ENCODE measurements at places on chromosomes 13 and 19.

GRCh38 chr19:48724796-48725753, 5.5 kb upstream of the MAMSTR start:
- peak; percentile 41 for DNase-seq

DNA sequence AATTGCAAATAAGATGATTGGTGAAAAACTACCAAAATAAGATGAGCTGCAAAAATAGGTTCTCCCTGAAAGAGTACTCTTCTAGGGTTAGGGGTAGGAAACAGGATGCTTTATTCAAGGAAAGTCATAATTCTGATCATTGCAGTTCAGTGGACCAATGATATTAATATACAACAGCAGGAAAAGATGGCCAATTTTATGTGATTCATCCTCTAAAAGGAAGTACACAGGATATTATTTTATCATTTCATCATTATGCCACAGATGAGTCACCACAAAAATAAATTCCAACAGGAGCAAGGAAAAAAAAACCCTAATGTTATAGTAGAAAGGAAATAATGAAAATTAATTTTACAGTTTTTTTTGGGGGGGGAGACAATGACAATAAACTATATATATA, 205.0 kb downstream of the NALCN start:
- peak; percentile 40 for DNase-seq

DNA sequence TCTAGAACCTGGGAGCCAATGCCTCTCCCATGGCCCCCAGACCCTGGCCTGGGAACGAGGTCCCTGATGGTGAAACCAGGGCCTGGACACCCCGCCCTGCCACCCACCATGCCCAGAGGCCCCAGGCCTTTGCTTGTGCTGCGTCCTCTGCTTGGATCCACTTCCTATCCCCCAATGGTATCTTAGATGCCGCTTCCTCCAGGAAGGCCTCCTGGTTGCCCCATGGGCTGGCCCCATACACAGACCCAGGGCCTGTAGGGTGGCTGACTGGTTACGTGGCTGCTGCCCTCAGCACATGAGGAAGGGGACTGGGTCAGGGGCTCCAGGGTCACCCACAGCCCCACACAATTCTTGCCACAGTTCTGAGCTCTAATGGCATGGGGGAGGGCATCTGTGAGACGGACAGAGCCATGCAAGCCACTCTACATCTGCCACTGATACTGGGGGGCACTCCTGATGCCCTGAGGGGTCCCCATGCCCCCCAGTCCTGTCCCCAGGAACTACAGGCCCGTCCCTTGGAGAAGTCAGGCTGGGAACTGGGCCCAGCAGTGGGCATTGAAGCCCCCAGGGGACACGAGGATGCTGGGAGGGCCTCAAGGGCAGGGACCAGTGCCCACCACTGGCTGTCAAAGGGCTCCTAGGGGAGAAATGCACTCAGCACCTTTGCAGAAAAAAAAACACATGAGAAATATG, 5.0 kb downstream of the RPL36 start:
- no peak for DNase-seq

DNA sequence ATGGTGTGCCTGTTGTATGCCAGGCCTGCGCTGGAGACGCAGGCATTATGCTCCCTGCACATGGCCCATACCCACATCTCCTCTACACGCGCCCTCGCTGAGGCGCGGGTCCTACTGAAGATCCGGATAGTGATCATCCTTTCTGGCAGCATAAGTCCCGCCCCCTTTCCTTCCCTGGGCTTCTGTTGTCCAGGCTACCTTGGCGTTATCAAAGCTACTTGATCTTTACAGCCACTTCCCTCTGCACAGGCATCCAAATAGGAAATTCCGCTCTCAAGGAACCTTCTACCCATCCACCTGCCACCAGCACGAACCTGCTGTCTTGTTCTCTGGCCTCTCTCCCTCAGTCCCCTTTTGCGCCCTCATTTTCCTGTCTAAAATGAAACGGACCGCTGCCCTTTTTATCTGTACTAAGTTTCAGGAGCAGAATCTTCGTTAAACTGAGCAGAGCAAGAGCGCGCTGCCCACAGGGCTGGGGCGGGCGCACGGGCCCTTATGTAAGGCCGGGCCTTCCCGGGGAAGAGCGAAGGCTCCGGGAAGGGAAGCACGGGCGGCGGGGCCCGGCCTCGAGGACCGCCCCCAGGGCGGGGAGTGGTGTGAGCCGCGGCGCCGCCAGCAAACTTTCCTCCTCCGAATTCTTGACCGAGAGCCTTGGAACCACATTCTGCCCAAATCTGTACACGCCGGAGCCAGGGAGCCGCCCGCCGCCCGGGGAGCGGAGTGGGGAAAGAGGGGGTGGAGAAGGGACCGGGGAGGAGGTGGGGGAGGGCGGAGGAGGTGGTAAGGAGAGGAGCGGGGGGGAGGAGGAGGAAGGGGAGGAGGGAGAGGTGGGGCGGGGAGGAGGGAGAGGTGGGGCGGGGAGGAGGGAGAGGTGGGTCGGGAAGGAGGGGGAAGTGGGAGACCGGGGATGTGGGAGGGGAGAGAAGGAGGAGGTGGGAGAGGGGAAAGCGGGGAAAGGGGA, 920 bp upstream of the UBE2L5 start:
- DNase-seq, result no peak

- DNase-seq, result no peak
These were observed at the start of gene CBLC for GRCh38 chr19:44777715-44778347. CBLC (plus strand) TSS chr19:44777890; CDS start chr19:44777932, 42 bp downstream.

- no peak for DNase-seq
These were observed 32.6 kb downstream of the ZNF846 start for GRCh38 chr19:9735986-9736385.

DNA sequence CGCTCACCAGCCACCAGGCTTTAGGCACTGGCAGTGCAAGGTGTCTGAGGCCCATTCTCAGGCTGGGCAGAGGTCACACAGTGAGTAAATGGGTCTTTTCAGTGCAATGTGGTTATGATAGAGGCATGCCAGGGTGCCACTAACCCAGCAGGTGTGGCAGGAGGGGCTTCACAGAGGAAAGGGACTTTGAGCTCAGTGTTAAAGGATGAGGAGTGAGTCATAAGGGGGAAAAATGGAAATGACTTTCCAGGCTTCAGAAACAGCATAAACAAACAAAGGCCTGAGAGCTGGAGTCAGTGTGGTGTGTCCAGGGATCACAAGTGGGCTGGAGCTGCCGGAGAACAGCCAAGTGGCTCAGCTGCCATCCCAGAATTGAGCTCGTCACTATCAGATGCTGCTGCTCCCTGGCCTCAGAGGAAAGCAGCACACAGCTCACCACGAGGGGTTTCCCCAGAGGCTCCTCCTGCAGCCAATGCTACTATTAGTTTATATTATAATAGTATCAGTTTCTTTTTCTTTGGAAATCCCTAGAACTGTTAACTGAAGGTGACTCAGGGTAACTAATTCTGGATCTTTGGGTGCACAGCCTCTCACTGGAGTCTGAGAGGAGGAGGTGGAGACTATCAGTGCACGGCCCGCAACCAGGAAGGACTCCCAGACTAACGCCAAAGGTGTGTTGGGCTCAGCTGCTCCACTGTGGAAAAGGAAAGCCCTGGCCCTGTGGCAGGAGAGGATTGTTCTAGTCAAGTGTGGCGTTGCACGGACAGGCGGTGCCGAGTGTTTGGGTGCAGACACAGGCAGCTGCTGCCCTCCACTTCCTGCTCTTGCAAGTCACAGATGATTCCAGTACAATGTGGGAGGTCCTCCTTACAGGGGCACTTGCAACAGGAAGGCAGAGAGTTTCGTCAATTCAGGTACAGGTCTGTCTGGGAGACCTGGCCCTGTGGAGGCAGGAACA, 39.5 kb downstream of the DHRS12 start:
- peak; percentile 35 for DNase-seq

- DNase-seq, result no peak
These were observed 26.8 kb upstream of the ACOD1 start for GRCh38 chr13:76921516-76921915.
